ENCODE measurements at places on chromosomes 1 and 21.
A peak's percentile ranks its signal among the peaks of the same experiment; 100 is the strongest.

- DNase-seq = no peak
Measured at GRCh38 chr1:100606438-100606837, 68.5 kb downstream of the GPR88 start.

- DNase-seq = no peak
Measured at GRCh38 chr1:185376288-185376687, 59.2 kb upstream of the IVNS1ABP start.

GRCh38 chr21:37082856-37083528, 9.9 kb downstream of the TTC3 start:
- no peak for DNase-seq

GRCh38 chr1:151133018-151133806, 13.2 kb downstream of the SEMA6C start:
- no peak for DNase-seq

DNA sequence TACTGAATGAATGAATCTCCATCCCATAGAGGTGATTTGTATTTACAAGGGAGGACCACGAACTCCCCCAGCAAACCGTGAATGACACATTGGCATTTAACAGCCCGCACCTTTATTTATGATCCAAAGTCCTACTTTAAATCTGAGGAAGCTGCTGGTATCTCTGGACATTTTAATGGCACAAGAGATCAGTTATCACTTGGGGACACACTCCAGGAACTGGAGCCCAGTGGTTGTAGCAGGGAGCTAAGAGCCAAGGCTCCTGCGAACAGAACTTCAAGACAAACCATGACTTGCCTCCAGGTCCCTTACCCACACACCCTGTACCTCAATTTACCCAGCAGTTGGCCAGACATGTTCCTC, 1.2 kb downstream of the CTNNBIP1 start:
- DNase-seq = no peak

- DNase-seq = peak; percentile 8
Measured at GRCh38 chr21:37257511-37257966, 9.6 kb downstream of the VPS26C start.

DNA sequence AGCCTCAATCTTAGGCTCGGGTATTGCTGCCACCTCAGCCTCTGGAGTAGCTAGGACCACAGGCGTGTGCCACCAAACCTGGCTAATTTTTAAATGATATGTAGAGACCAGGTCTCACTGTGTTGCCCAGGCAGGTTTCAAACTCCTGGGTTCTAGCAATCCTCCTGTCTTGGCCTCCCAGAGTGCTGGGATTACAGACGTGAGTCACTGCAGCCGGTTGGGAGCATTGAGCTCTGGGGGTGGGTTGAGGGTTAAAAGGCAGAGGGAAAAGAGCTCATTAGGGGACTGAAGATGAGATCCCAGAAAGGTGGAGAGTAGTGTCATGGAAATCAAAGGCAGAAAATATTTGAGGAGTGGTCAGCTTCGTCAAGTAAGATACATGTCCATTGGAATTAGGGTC, 7.1 kb downstream of the RAD54L start:
- no peak for DNase-seq

DNA sequence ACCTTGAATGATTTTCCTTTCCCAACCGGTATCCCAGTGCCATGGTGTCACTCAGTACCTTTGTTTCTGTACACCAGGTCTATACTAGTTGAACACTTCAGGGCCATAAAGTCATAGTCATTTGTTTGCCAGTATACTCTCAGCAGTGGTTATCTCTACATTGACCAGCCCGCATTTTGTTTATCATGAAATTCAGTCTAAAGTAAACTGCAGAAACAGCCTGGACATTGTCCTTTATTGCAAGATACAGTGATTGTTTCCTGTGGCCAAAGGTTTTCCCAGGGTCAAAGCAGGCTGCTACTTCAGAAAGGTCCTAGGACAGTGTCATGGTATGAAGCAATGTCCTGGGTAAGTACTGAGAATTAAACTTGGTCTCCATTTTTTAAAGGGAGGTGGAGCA, 407.4 kb downstream of the RWDD3 start:
- DNase-seq = no peak

DNA sequence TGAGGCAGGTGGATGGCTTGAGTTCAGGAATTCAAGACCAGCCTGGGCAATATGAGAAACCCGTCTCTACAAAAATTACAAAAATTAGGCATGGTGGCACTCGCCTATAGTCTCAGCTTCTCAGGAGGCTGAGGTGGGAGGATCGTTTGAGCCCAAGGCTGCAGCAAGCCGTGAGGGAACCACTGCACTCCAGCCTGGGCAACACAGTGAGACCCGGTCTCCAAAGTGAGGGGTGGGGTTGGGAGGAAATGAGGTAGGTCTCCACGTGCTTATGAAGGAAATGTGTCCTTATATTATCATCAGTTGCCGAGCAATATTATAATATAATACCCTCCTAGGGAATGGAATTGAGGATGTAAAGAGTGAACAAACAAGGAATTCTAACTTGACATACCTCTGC, 2.7 kb downstream of the TMEM50B start:
- DNase-seq = no peak
